ENCODE measurements at places on chromosomes 1 and 21.

DNA sequence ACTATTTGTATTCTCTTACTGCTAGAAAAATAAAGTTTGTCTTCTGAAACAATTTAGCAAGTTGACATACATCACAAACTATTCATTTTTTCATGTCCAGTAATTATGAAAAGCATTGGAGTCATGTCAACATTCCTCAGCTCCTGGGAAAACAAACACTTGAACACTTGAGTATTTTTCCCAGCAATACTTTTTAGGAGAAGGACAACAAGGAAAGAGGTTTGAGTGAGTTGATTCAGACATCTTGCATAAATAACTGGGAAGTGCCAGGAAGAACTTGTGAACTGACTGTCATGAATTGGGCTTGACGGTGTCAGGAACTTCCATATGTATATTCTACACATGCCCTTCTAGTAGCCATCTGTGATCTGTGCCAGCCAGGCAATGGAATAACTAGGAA is 195.6 kb downstream of the HMCN1 start:
- no peak for DNase-seq

DNA sequence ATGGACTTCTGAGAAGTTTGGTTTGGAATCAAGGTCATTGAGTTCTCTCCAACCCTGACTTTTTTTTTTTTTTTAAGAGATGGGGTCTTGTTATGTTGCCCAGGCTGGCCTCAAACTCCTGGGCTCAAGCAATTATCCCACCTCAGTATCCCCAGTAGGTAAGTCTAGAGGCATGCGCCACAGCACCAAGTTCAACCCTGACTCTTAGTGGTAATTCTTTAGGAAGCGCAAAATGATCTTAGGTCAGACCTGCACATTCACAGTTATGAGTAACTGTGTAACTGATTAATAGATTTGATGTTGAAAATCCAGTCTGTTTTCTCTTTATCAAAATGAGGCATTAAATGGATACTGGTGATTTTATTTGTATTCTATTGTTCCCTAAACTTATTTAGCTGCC is 95.9 kb downstream of the GREM2 start:
- DNase-seq: no peak

DNA sequence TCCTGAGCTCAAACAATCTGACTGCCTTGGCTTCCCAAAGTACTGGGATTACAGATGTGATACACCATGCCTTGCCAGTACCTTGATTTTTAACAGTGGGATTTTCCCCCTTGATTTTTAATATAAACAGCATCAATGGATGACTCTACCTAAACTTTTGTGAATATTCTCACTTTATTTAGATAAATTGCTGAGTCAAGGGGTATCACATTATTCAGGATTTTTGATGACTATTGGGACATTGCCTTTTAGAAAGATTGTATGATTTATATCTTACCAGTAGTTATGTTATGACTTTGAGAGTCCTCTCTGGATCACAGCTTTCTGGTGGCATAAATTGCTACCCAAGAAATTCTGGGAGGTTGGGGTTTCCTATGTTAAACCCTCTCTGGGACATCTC is 112.5 kb upstream of the SPAG17 start:
- no peak for DNase-seq

DNA sequence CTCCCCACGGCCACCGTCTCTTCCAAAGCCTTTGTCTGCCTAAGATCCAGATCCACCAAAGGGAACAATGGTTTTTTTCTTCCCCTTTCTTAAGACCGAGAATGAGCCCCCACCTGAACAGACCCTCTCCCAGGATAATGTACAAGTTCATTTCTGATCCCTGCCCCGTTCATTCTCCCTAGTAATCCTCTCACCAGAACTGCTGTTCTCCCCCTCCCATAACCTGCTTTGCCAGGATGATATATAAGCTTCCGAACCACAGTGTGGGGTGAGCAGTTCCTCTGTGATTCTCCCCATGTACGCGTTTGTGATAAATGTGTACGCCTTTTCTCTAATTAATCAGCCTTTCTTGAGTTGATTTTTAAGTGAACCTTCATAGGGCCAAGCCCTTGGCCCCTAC is 4.9 kb downstream of the RD3 start:
- no peak for DNase-seq

- DNase-seq: no peak
Measured at GRCh38 chr1:61399199-61399598, 316.8 kb downstream of the NFIA start.

- DNase-seq: no peak
Measured at GRCh38 chr1:15277447-15277838, 30.4 kb downstream of the FHAD1 start.

DNA sequence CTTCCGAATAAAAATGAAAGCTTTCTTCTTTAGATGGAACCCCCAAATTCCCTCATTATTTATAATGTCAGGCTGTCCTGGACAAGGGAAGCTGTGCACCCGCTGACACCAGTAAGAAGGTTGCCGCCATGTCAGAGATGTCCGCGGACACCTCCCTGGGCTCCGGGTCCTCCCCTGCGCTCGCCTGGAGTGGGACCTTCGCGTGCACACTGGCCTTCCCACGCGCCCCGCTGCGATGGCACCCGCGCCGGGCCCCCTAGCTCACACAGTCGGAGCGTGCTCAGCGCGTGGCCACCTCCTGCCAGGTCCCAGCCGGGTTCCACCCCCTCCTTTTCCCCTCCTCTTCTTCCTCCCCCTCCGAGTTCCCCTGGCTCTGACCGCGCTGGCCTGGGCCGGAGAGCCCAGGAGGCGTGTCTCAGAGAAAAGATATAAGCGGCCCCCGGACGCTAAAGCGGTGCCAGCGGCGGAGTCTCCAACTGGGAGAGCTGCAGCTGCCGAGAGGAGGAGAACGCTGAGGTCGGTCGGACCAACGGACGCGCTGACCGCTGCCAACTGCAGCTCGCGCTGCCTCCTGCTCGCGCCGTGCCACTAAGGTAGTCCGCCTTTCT is at the start of gene G0S2:
G0S2 (plus strand) TSS at position 456 of the 608 bp plus-strand sequence. CDS start 273 bp downstream, outside the sequence.
- DNase-seq: peak; percentile 31

DNA sequence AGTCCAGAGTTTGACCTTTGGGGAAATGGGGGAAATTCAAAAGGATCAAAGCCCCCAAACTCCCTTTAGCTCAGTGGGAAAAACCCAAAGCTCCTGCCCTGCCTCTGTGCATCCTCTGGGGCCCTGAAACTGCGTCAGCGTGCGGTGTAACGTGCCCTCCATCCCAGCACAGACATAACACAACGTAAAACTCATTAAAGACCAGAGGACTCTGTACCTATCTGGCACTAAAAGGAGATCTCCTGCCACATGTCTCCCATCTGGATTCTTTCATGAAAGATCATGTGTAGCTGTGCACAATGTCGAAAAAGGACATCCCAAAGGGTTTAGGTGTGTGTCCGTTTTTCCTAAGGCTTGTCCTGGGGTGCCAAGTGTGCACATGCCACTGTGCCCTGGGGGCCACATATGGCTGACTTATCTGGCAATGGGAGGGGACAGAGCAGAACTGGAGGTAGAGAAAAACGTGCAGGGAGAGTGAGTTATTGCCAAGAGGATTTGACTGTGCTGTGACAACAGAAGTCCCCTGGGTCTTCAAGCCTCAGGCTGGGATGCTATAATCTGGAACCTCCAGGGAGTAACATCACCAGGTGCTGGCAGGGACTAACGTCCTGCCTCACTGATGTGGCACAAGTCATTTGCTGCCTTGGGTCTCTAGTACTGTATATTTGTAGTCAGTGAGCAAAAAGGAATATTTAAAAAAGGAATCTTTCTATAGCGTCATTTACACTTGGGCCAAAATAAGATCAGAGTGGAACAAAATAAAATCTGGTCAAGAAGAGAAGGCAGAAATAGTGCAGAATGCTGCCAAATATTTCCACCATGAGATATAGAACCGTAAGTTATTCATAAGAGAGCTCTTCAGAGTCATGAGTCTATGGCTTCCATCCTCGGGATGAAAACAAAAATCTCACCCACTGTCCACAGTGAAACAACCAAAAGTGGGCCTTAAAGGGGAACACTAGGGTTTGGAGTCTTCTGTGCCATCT is 52.3 kb downstream of the ITPKB start:
- no peak for DNase-seq

DNA sequence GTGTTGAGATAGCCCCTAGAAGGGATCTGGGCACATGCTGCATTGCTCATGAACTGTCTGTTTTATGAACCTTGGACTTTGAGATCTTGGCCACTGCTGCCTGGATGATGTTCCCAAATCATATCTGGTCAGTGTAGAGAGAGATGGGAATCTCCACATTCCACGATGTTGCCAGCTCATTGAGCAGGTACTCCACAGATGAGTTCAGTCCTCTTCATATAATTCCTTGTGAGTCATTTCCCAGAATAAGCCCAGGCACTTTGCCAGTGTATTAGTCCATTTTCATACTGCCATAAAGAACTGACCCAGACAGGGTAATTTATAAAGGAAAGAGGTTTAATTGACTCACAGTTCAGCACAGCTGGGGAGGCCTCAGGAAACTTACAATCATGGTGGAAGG is 254.0 kb upstream of the RUNX1 start:
- no peak for DNase-seq

All from stimulated activated CD8-positive, alpha-beta memory T cell treated with anti-CD3 and anti-CD28 coated beads, Interleukin-15, amount 100 ng/mL, for 48 hours (primary cell).